ENCODE measurements at places on chromosomes 1 and 21. TPM values are rescaled to one million over a fixed set of nuclear protein-coding genes. Genes with fewer than 3 reads are reported as not detected.

DNA sequence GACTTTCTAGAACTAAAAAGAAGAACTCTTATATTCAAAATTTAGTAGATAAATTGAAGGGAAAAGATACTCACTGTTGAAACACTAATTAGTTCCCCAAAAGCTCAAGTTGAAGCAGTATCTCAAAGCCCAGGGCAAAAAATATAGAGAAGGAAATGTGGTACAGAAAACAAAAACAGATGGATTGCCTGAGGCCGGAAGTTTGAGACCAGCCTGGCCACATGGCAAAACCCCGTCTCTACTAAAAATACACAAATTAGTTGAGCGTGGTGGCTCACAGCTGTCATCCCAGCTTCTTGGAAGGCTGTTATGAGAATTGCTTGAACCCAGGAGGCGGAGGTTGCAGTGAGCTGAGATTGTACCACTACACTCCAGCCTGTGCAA is 36.0 kb downstream of the FAM177B start:
- peaks cover 10% of the 10 kb centered on the region for H3K4me1 ChIP-seq
- H3K36me3 ChIP-seq, result peaks cover 2% of the 10 kb centered on the region
- H3K27me3 ChIP-seq, result peaks cover 9% of the 10 kb centered on the region
- H3K27ac ChIP-seq, result no peak overlapping the region

PROX1 gene
- total RNA-seq, result not detected

DNA sequence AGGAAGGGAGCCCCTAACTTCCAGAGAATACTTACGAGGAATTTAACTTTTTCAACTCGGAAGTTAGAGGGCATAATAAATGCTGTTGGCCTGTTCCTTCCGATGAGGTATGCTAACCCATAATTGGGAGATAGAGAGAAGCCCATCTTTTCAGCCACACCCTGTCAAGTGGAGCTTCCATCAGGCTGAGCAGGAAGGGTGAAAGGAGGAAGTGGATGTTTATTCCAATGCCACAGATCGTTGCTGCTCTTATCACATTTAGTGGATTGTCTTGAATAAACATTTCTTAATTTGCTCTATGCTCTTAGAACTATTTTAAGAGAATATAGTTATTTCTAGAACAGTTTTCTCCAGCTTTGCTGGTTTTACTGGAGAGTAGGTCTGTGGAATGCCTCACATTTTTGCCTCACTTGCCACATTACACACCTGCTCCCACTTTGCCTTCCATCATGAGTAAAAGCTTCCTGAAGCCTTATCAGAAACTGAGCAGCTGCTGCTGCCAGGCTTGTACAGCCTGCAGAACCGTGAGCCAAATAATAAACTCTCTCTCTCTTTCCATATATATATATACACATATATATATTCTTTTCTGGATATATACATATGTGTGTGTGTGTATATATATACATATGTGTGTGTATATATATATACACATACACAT is 60.0 kb upstream of the RGS21 start:
- H3K27me3 ChIP-seq, result no peaks in the 10 kb centered on the region
- no peaks in the 10 kb centered on the region for H3K36me3 ChIP-seq
- DNase-seq, result no peak

- H3K36me3 ChIP-seq, result peaks cover 2% of the 10 kb centered on the region
- no peak overlapping the region for H3K27ac ChIP-seq
- peak overlapping the region; percentile 83 for H3K4me3 ChIP-seq
- peaks cover 20% of the 10 kb centered on the region for H3K4me1 ChIP-seq
- H3K27me3 ChIP-seq, result peaks cover 74% of the 10 kb centered on the region
- no peak for DNase-seq
Measured at GRCh38 chr1:183024317-183025009, 1.2 kb downstream of the LAMC1 start.

RNU5D-1 gene
- total RNA-seq, result not detected

DNA sequence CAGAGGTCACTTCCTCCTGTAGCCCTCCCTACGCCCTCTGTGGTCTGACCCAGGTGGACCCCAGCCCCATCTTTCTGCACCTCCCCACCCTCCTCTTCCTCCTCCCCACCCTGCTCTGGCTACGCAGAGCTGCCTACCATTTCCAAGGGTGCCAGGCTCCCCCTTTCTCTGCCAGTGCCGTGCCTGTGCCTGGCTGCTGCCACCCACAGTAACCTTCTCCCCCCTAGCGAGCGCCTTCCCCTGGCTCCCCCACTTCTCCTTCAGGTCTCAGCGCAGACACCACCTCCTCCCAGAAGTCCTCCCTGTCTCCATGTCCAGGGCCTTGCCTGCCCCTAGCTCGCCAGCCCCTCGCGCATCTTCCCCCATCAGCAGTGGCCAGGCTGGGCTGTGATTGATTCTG is 471.5 kb downstream of the PTPRU start:
- H3K27ac ChIP-seq, result peak overlapping the region; percentile 95
- DNase-seq, result no peak
- H3K4me1 ChIP-seq, result peaks cover 47% of the 10 kb centered on the region
- no peak overlapping the region for H3K4me3 ChIP-seq
- peaks cover 9% of the 10 kb centered on the region for H3K27me3 ChIP-seq
- H3K36me3 ChIP-seq, result peaks cover 2% of the 10 kb centered on the region

LRRN2 gene
- total RNA-seq, result not detected

- no peaks in the 10 kb centered on the region for H3K27me3 ChIP-seq
- peak overlapping the region; percentile 83 for H3K27ac ChIP-seq
- peak overlapping the region; percentile 69 for H3K4me3 ChIP-seq
- peaks cover 9% of the 10 kb centered on the region for H3K36me3 ChIP-seq
- H3K4me1 ChIP-seq, result peaks cover 84% of the 10 kb centered on the region
- DNase-seq, result peak; percentile 45
Measured at GRCh38 chr1:234768569-234769283, 158.7 kb upstream of the IRF2BP2 start.

DNA sequence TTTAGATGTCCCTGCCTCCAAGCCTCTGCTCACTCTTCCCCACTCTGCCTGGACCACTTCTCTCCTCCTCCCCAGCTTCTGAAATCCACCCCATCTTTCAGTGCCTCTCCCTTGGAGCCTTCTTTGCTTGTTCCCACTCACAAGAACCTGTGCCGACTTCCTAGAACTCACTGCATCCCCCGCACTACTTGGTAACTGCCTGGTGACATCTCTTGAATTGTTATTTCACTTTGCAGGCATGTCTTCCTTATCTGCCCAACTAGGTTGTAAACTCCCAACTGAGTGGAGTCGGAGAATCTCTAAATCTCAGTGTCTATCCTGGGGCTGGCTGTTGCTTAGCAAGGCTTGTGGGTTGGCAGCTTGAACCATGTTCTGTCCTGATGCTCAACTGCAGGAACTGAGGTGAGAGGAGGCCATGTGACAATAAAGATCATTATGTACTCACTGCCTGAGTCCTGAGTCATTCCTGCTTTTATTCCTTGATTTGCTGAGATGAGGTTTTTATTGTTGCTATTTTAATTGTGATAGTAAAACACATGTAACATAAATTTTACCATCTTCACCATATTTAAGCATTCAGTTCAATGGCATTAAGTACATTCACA is 3.9 kb downstream of the KPRP start:
- no peak for DNase-seq
- no peak overlapping the region for H3K27ac ChIP-seq
- H3K4me1 ChIP-seq, result no peaks in the 10 kb centered on the region
- H3K36me3 ChIP-seq, result no peaks in the 10 kb centered on the region

GRCh38 chr1:44390277-44390676 is 14.8 kb upstream of the RNF220 start:
- H3K36me3 ChIP-seq, result no peaks in the 10 kb centered on the region
- no peak overlapping the region for H3K27ac ChIP-seq
- no peak for DNase-seq

DNA sequence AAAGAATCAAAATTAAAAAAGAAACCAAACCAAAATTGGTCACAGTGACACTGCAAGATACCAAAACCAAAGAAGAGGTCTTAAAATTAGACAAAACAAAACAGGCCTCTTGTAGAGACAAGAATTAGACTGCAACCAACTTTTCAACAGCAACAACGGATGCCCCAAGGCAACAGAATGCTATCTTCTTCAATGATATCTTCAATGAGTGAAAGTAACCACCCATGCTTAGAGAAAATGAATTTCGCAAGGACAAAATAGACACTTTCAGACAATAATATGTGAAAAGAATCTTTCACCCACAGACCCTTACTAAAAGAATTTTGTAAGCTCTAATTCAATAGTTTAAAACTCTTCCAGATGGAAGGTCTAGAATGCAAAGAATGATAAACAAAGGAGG is 41.7 kb downstream of the USP48 start:
- peaks cover 23% of the 10 kb centered on the region for H3K36me3 ChIP-seq
- H3K4me3 ChIP-seq, result no peak overlapping the region
- no peak for DNase-seq
- H3K27me3 ChIP-seq, result no peaks in the 10 kb centered on the region
- no peak overlapping the region for H3K27ac ChIP-seq
- H3K4me1 ChIP-seq, result peaks cover 25% of the 10 kb centered on the region

DNA sequence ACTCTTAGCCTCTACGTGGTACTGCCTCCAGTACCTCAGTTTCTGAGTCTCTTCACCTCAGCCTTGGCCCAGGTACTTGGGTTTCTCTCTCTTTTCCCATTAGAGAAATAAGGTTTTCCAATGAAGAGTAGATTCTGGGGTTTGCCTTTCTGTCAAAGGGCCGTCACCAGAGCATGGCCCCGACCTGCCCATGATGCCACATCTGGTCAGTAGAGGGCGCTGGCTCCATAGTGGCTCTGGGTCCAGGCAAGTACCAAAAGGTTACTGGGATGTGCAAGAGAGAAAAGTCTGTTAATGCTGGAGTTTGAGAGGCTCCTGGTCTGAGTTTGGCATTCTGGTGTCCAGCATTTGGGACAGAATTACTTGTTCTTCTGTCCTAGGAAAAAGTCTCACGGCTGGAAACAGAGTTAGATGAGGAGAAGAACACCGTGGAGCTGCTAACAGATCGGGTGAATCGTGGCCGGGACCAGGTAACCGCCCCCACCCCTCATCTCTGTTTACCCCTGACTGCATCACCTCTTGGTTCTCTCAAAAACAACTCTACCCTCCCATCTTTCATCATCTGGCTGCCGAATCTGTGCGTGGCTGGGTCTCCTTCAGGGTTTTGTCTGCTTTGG is 5.3 kb upstream of the TUFT1 start:
- no peak overlapping the region for H3K27ac ChIP-seq
- DNase-seq, result peak; percentile 67
- H3K4me3 ChIP-seq, result no peak overlapping the region
- H3K4me1 ChIP-seq, result no peaks in the 10 kb centered on the region
- peaks cover 5% of the 10 kb centered on the region for H3K27me3 ChIP-seq
- H3K36me3 ChIP-seq, result no peaks in the 10 kb centered on the region

DNA sequence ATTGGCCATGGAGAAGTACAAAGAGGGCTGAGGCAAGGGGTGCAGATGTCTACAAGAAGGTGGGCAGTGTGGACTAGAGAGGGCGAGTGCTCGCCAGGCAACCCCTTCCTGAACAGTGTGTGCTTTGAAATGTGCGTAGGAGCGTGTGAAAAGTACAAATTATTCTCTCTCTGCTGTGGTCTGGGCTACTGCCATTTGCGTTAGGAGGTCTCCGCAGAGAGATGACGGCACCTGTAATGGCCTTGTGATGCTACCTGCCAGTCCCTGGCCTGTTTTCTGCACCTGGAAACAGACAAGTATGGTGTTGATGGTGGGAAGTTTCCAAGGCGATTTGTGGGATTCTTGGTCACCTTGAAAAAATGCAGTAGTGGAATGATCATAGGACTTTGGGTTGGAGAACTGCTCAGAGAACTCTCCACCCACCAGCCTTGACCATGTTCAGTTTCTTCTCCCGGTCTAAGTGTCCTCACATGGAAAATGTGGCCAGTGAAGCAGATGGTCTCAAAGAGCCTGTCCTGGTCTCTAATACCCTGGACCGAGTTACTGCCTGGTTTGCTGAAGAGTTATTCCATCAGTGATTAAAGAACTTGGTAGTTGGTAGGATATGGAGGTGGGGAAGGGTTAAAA is 74.5 kb downstream of the MRPS6 start:
- peaks cover 47% of the 10 kb centered on the region for H3K36me3 ChIP-seq
- H3K4me3 ChIP-seq, result no peak overlapping the region
- no peak overlapping the region for H3K27ac ChIP-seq
- H3K4me1 ChIP-seq, result peaks cover 10% of the 10 kb centered on the region
- no peak for DNase-seq

TNNT2 gene
- not detected for total RNA-seq

ADCY10 gene
- not detected for total RNA-seq

FAM3B gene
- total RNA-seq, result not detected

DENND2D gene
- 205 TPM for total RNA-seq

CELA2A gene
- total RNA-seq, result not detected

HMCN1 gene
- under 0.01 TPM for total RNA-seq

PCP4L1 gene
- total RNA-seq, result 0.20 TPM

LCK gene
- total RNA-seq, result 281 TPM

GRCh38 chr1:15080328-15081007 is 73.1 kb upstream of the TMEM51 start:
- no peak overlapping the region for H3K4me3 ChIP-seq
- DNase-seq, result no peak
- H3K27ac ChIP-seq, result no peak overlapping the region
- peaks cover 2% of the 10 kb centered on the region for H3K27me3 ChIP-seq
- H3K4me1 ChIP-seq, result no peaks in the 10 kb centered on the region

- no peaks in the 10 kb centered on the region for H3K4me1 ChIP-seq
- no peaks in the 10 kb centered on the region for H3K36me3 ChIP-seq
- DNase-seq, result no peak
- H3K27me3 ChIP-seq, result peaks cover 6% of the 10 kb centered on the region
- no peak overlapping the region for H3K27ac ChIP-seq
Measured at GRCh38 chr1:4512636-4513035, 141.8 kb upstream of the AJAP1 start.

NID1 gene
- 0.44 TPM for total RNA-seq

- H3K36me3 ChIP-seq, result peaks cover 1% of the 10 kb centered on the region
- H3K4me3 ChIP-seq, result no peak overlapping the region
- peaks cover 8% of the 10 kb centered on the region for H3K27me3 ChIP-seq
- H3K27ac ChIP-seq, result no peak overlapping the region
Measured at GRCh38 chr1:66231217-66231616, 302.7 kb upstream of the SGIP1 start.

DNA sequence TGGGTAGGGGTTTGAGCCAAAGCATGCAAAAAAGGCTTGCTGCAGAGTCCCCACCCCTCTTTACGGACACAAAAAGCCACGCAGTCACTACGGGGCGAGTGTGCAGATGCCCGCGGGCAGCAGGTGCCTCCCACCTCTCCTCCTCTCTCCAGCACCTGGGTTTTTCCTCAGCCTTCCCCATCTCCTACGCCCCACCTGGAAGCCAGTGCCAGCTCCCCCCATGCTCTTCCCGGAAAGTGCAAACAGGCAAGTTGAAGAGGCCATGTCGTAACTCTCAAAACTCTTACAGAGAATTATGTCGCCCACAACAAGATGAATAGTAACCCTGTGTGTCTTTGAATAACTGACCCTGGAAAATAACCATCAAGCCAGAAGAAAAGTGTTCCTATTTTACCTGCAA is 82.5 kb downstream of the PDE9A start:
- peaks cover 58% of the 10 kb centered on the region for H3K4me1 ChIP-seq
- H3K4me3 ChIP-seq, result no peak overlapping the region
- H3K27me3 ChIP-seq, result no peaks in the 10 kb centered on the region
- no peak for DNase-seq
- H3K27ac ChIP-seq, result no peak overlapping the region

TP73 gene
- total RNA-seq, result 1.4 TPM

KLF17 gene
- not detected for total RNA-seq

HAO2 gene
- total RNA-seq, result not detected

SPTA1 gene
- not detected for total RNA-seq

GRCh38 chr21:31284797-31285397 is 59.2 kb downstream of the TIAM1 start:
- H3K4me1 ChIP-seq, result peaks cover 35% of the 10 kb centered on the region
- H3K4me3 ChIP-seq, result no peak overlapping the region
- no peak for DNase-seq

GRCh38 chr1:167438171-167439138 is 79.9 kb downstream of the CD247 start:
- H3K36me3 ChIP-seq, result peaks cover 55% of the 10 kb centered on the region
- DNase-seq, result no peak
- peaks cover 64% of the 10 kb centered on the region for H3K4me1 ChIP-seq
- H3K27ac ChIP-seq, result peak overlapping the region; percentile 78
- H3K27me3 ChIP-seq, result no peaks in the 10 kb centered on the region
- no peak overlapping the region for H3K4me3 ChIP-seq

GRCh38 chr1:31624731-31625514 is 7.4 kb downstream of the HCRTR1 start:
- peaks cover 10% of the 10 kb centered on the region for H3K36me3 ChIP-seq
- no peak overlapping the region for H3K4me3 ChIP-seq

Measured in activated T-helper 1 cell treated with anti-CD3 and anti-CD28 coated beads, Interleukin-12 subunit alpha, Interleukin-12 subunit beta, Interleukin-2, Interleukin-4 antibody, amounts not matched to agents 30 ng/mL and 10 ng/mL and 1 ng/mL, durations not matched to agents 14 hours and 24 hours and 36 hours (primary cell).